LHCN-M2 (cell line): ENCODE measurements at places on chromosomes 16 and 17. TPM values are rescaled to one million over a fixed set of nuclear protein-coding genes. Genes with fewer than 3 reads are reported as not detected.

DNA sequence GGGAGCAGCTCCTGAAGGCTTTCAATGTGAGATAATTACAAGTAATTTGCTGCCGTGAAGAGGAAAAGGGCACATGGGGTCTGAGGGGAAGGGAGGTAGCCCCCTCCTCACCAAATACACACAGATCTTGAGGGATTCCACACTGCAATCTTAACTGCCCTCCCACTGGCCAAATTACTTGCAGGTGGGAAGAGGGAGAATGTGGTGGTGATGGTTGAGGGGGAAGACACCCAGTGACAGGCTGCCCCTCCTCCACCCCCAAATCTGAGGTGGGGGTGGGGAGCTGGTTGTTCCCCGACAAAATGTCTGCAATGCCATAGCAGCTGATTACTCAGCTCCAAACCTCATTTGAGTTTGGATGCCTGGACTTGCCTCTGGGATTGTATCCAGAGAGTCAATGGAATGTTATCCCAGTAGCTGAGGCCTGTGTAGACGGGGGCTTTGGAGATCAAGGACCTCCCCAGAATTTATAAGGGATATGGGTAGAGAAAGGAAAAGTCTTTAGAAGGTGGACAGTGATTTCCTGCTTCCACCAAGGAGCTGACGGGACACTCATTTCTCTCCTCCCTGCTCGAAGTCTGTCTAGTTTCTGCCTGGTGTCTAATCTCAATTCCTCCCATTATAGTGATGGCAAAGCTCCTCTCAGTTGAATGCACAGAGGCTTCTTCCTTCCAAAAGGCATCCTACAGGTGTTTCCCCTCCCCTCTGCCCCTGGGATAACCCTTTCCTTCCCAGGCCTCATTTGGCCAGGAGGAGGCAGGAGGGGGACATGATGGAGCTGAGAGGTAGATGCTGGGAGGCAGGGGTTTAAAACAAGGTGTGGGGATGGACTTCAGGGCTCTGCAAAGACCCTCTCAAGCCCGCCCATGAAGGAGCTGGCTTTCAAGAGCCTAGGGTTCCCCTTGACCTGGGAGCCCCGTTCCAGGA lies 8.7 kb downstream of the DLX4 start:
- DNase-seq: no peak

The SPNS2 gene
- total RNA-seq: 0.06 and 0.23 TPM in 2 replicates

- DNase-seq: peak; percentile 39
Observed at GRCh38 chr17:75240394-75241142, 20.8 kb downstream of the GGA3 start.

The CARD14 gene
- 0.71 TPM in 1 of 2 replicates, not detected in the other for total RNA-seq

GRCh38 chr17:6936370-6937028 lies 59.4 kb upstream of the ALOX12 start:
- DNase-seq: no peak

DNA sequence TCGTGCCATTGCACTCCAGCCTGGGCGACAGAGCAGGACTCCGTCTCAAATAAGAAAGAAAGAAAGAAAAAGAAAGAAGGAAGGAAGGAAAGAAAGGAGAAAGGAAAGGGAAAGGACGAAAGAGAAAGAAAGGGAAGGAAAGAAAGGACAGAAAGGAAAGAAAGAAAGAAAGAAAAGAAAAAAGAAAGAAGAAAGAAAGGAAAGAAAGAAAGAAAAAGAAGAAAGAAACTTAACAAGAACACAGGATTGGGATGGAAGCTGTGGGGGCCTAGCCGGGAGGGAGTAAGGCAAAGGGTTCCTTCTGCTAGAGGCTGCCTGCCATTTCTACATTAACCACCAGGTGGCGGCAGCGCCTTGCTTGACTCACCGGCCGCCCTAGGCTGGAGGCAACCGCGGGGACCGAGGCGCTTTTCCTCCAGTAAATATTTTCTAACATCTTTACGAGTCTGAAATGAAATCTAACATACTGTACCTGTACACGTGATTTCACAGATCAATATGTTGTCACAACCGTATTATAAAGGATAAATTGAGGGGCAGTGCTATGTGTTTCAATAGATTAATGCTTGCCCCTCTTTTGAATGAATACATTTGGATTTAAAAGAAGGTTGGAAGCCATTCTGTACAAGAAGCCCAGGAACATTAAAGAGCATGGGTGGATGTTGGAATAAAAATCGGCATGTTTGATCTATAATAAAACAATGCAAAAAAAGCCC lies 6.1 kb downstream of the GJD3 start:
- peak; percentile 74 for DNase-seq

- no peak for DNase-seq
Observed at GRCh38 chr16:48907906-48908634, 298.1 kb upstream of the N4BP1 start.

The KIF2B gene
- total RNA-seq: not detected in 2 replicates

The TMEM92 gene
- not detected in 2 replicates for total RNA-seq

The CD300A gene
- not detected in 2 replicates for total RNA-seq
